Inflammatory macrophage treated with lipopolysaccharide for 4 hours (primary cell): ENCODE measurements at places on chromosomes 7 and 10.

DNA sequence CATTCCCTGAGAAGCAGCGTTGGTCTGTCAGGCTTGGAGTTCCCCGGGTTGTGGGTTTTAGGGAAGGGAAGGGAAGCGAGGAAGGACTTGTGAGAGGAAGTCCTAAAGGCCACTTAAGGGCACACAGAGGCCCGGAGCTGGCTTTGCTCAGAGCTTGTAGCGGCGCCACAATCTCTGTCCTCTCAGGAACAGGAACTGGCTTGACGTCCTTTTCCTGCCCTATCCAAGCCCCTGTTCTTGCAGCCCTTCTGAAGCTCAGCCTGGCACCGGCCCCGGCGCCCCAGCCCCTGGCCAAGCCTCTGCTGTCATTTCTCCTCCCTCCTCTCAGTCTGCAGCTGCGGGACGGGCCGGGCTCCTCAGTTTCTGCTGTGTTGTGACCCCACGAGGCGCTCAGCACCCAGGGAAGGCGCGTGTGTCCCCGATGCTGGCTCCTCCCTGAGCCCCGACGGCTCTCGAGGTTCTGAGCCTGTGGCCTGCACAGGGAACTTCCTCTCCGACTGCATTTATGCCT lies at the start of gene GIMAP8:
Gene GIMAP8, plus strand, starts transcription at position 140 of the 511 bp plus-strand sequence. CDS start 16,069 bp downstream, outside the sequence.
- DNase-seq = peak; percentile 93

GRCh38 chr10:61159253-61159652 lies 215.3 kb upstream of the RHOBTB1 start:
- no peak for DNase-seq

DNA sequence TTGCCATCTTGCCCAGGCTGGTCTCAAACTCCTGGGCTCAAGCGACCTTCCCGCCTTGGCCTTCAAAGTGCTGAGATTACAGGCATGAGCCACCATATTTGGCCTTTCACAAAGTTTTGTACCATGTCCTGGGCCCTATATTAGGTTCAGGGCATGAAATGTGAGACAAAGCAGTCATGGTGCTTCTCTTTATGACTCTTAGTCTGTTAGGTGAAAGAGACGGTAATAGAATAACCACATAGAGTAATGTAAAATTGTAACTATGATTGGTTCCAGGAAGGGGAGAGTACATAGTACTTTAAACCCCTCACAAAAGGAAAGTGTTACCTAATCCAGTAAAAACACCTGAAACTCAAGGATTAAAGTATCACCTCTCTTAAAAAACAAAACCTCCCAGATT lies 144.7 kb downstream of the SPAG6 start:
- no peak for DNase-seq

DNA sequence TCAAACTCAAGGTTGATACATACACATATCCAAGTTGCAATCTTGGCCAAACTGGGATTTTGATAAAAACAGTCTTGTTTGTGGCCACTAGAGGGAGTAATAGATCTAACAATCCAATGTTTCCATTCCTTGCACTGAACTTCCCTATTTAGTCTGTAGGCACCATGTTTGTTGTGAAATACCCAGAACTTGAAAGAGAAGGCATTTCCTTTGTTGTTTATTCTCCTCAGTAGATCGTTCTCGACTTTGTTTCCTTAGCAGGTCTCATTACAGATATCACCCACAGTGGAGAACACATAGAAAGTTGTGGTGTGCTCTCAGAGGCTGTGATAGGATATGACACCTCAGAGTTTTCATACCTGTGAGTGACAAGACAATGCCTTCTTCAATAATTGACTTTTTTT lies 70.3 kb upstream of the MXI1 start:
- DNase-seq = peak; percentile 89
